ENCODE measurements at places on chromosomes 4 and X.

- DNase-seq = no peak
Observed at GRCh38 chrX:97070346-97070745, 186.6 kb downstream of the RPA4 start.

DNA sequence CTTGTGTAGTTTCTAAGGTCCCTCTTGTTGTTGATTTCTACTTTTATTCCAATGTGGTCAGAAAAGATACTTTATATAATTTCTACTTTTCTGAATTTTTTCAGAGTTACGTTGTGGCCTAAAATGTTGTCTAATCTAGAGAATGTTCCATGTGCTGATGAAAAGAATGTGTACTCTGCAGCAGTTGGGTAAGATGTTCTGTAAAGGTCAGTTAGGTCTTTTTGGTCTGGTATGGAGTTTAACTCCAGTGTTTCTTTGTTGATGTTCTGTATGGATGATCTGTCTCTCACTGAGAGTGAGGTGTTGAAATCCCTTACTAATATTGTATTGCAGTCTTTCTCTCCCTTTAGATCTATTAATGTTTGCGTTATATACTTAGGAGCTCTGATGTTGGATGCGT is 37.0 kb upstream of the GPRIN3 start:
- no peak for DNase-seq

DNA sequence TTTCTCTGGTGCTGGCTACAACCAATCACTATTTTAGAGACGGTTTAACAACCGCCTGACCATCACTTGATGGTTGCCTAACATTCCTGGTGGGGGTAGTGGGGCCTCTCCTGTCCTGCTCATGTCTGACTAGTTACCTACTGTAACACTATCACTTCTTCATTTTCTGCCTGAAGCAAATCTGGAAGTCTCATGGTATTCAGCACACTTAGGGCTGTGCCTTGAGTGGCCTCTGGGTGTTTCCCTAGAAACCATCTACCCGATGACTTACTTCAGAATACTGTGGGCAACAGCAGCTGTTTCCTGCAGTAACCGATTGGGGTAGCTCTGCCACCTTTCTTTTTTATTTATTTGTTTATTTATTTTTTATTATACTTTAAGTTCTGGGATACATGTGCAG is 880.1 kb upstream of the INTU start:
- no peak for DNase-seq

DNA sequence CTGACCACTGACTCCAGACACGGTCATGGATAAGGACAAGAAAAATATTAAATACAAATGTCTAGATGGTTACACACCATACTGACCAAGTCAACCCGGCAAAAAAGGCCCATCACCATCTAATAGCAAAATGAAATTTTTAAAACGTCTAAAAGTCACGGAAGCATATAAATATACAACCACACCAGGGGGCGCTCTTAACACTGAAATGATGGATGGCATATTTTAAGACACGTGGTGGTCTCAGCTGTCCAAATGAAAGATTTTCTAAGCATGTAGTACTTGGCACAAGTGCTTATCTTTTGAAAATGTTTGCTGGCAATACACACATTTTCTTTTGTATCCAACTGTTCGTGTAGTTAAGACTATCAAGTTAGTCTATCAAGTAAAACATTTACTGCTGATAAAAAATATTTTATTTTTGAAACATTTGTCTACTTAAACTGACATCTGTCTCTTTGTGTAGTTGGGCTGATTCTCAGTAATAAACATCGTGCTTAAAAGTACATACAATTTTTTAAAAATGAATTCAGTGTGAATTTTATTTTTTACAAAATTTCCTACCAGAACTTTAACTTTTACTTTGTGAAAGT is 64.6 kb downstream of the COX7B2 start:
- peak; percentile 21 for DNase-seq

Measured in NCI-H1048 (cell line).